ENCODE measurements at places on chromosomes 2 and 18. TPM values are rescaled to one million over a fixed set of nuclear protein-coding genes. Genes with fewer than 3 reads are reported as not detected.

Gene SERPINB4
- not detected for total RNA-seq

Gene PIEZO2
- not detected for total RNA-seq

Gene CXCR4
- total RNA-seq: 2,159 TPM

Gene PSMA8
- 0.25 TPM for total RNA-seq

Gene NGEF
- not detected for total RNA-seq

Gene TM4SF20
- total RNA-seq: not detected

Gene SMIM21
- not detected for total RNA-seq

Gene DIPK1C
- not detected for total RNA-seq

Gene UCN
- total RNA-seq: 1.2 TPM

Gene BUB1
- total RNA-seq: 2.4 TPM

Gene CFAP65
- not detected for total RNA-seq

Gene ZC3H6
- total RNA-seq: 15.1 TPM

Gene IL36RN
- total RNA-seq: not detected

Gene DCC
- not detected for total RNA-seq

Gene TET3
- 25.4 TPM for total RNA-seq

Gene SLC9A4
- total RNA-seq: not detected
